ENCODE measurements at places on chromosomes 3 and 15.

DNA sequence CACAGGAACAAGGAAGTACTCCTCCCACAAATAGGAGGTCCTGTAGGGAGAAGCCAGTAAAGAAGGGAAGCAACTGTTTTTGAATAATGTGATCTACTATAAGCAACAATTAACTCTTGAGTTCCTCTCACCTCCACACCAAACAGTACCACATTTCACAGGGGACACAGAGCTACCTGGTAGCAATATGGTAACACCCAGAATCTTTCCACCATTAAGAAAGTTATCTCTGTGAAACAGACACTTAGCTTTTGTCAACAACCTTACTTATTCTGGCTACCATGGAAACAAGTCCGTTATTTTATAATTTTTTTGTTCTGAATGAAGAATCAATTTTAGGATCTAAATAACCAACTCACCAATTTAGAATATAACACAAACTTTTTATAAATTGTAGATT lies 49.5 kb downstream of the TBL1XR1 start:
- no peak for DNase-seq

- DNase-seq: no peak
Measured at GRCh38 chr3:195849322-195850074, 37.8 kb upstream of the MUC4 start.

DNA sequence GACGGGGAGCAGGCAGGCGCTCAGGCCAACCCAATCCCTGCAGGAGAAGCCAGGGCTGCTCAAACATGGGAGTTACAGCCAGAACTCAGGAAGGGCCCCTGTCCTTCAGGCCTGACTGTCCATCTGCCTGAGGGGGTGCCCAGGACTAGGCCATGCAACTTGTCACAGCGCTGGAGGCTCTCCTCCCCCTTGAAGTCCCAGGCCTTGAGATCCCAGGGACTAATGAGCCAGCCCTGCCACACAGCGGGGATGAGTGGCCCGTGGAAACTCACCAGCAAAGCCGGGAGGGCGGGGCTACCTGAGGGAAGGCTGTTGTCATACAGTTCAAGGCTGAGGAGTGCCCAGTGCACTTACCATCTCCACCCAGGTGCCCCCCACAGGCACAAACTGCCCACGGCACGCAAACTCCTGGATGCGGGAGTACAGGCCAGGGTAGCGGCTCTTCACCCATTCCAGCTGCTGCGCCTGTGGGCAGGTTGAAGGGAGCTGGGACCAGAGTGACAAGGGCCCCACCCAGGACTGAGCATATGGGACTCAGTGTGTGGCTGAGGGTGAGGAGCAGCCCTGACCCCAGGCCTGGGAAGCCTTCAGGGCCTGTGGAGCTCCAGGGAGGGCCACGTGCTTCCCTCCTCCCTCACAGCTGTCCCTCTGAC lies 6.3 kb downstream of the MAN2C1 start:
- no peak for DNase-seq

DNA sequence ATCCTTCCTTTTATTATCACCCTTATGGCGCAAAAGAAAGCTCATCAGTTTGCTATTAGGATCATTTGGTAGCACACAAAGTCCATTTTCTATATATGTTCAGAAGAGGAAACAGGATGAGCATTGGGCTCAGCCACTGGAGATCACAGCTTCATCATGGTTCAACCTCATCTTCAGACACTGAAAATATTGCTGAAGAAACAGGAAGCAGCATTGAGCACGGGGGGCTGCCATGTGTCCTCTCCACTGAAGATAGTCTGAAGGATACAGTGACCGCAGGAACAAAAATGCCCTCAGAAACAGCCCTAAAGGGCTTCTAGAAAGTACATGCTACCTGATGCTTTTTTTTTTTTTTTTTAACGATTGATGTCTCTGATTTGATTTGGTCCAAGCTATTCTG lies 835.3 kb upstream of the CFAP20DC start:
- no peak for DNase-seq

GRCh38 chr3:124174476-124174875 lies 182.6 kb upstream of the ROPN1 start:
- DNase-seq: no peak

DNA sequence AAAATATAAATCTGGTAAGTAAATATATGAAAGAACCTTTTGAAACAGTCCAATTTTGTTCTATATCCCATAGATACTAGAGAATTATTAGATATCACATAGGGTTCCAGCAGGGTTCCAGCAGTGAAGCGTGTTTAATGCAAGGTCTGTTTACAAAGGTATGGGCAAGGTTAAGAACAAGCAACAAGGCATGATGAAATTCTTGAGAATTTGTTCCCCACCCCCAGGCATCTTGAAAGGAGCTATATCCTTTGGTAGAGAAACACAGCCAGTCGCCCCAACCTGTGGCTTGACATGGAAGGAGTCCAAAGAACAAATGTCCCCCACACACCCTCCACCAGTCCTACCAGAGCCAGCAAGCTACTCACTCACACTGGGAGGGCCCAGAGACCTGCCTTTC lies 18.6 kb upstream of the FNDC3B start:
- DNase-seq: no peak

DNA sequence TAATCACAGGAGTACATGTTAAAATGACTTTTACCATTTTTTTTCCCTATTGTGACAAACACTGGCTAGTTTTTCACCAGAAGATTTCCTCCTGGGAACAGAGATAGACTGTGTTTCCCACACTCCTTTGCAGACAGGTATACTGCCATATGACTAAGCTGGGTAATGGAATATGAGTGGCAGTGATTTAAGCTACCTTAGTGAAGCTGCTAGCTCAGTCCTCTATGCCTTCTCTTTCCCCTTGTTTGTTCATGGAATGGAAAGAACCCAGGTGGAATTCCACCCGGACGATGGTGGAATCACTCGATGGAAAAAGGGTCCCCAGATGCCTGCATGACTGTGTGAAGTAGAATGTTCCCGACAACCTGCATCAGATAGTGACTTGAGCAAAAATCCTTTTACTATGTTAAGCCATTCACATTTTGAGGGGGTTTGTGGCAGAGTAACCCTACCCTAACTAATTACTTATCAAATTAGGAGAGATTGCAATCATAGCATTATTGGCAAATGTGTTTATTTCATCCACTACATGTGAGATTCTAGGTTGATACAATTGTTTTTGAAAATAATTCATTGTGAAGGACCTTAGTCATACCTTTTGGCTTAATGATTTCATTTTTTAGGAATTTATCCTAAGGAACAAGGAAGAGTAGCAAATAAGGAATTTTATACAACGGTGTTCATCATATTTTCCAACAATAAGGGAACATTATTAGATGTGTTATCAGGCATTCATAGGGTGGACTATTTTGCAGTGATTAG lies 16.5 kb downstream of the THSD4 start:
- DNase-seq: no peak

DNA sequence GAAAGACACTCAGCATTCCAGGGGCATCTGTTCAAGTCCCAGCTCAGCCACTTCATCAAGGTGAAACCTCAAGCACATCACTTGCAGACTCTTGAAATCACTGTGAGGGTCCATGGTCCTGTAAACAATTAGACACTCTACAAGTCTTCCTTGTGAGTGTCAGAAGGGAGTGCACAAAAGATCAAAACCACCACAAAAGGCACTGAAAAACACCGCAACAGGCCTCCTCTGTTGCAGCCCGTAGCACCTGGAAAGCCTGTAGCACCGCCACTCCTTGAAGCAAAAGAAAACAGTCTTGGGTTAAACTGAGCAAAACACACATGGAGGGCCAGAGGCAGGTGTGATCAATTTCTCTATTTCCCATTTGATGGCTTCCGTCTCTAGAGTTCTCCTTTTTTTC lies 63.8 kb upstream of the SNRK start:
- no peak for DNase-seq

DNA sequence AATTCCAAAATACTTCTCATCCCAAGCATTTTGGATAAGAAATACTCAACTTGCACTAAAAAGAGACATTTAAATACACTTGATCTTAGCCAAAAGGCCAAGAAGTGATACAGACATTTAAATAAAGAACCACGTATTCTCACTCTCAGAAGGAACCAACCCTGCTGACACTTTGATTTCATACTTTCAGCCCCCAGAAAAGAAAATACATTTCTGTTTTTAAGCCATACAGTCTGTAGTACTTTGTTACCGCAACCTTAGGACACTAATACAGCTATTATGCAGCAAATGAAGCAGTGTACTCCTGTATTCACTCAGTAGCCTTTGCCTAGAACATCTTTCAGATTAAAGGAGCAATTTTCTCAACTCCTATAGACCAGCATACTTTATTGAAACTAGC lies 86.7 kb downstream of the TBC1D5 start:
- no peak for DNase-seq

- no peak for DNase-seq
Measured at GRCh38 chr3:122966045-122966444, 61.5 kb downstream of the SEMA5B start.

DNA sequence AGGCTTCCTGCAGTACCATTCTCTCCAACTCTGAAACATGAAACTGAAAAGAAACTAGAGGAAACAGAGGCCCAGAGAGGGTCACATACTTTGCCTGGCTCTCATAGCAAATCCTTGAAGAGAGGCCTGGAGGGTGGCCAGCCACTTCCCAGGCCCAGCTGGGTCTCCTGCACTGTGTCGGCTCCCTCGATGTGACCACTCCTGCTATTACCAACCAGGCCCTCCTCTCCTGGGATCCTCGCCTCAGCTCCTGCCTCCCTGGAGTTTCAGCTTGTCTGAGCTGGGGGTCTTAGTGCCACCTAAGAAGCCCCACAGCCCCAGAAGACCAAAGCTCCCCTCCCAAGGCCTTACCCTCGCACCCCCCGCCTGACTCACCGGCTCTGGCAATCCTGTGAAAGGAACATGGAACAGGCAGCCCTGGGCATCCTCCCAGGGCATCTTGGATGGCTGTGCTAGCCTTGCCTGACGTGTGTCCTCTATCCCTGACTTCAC lies 4.6 kb downstream of the LOXL1 start:
- no peak for DNase-seq

- no peak for DNase-seq
Measured at GRCh38 chr3:150411546-150411945, 3.4 kb downstream of the TSC22D2 start.

DNA sequence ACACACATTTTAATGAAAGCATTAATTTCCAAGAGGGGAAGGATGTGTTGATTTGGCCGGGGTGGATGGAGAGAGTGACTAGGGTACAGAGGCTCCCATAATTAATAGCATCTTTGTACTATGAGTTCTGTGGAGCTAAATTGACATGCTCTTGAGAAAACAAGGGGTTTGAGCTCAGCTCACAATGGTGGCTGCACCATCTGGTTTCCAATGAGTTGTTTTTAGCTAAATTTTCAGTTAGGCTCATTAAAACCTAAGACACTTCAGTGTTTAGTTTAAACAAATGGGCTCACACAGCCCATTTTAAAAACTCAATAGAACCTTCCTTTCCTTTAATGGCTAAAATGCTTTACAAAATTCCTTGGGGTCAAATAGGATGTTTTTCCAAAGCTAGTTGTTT lies 199.7 kb downstream of the TNIK start:
- DNase-seq: no peak

- DNase-seq: no peak
Measured at GRCh38 chr3:177361081-177361938, 164.0 kb upstream of the TBL1XR1 start.

DNA sequence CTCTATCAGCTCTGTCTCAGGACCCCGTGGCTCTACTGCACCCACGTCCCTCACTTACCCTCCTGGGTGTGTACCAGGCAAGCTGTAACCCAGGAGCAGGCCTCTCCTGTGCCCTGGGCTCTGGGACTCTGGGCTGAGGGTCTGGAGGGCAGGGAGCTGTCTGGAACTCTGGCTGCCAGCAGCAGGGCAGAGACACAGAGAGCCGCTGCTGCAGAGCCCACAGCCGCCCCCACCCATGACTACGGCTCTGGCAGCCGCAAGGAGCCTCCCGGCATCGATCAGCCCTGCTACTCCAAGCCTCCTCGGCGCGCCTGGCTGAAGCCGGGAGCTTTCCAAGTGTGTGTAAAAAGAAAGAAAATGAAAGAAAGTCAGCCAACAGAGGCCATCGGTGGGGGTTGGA lies 103.7 kb upstream of the ATP2B2 start:
- DNase-seq: no peak

- DNase-seq: no peak
Measured at GRCh38 chr15:86714241-86714640, 634.6 kb downstream of the AGBL1 start.

- DNase-seq: no peak
Measured at GRCh38 chr15:69546182-69546581, 93.6 kb downstream of the RPLP1 start.

- DNase-seq: no peak
Measured at GRCh38 chr15:77506311-77507142, 85.8 kb downstream of the HMG20A start.

GRCh38 chr3:57779666-57780065 lies 23.6 kb downstream of the SLMAP start:
- no peak for DNase-seq

GRCh38 chr3:60363817-60364216 lies 887.4 kb downstream of the FHIT start:
- DNase-seq: no peak

GRCh38 chr3:125381743-125382142 lies 6.6 kb upstream of the ZNF148 start:
- no peak for DNase-seq

- no peak for DNase-seq
Measured at GRCh38 chr3:59056706-59057105, 6.9 kb upstream of the CFAP20DC start.

GRCh38 chr3:175777495-175777894 lies 918.4 kb downstream of the NAALADL2 start:
- no peak for DNase-seq

GRCh38 chr3:197528190-197528589 lies 27.6 kb downstream of the BDH1 start:
- DNase-seq: no peak

DNA sequence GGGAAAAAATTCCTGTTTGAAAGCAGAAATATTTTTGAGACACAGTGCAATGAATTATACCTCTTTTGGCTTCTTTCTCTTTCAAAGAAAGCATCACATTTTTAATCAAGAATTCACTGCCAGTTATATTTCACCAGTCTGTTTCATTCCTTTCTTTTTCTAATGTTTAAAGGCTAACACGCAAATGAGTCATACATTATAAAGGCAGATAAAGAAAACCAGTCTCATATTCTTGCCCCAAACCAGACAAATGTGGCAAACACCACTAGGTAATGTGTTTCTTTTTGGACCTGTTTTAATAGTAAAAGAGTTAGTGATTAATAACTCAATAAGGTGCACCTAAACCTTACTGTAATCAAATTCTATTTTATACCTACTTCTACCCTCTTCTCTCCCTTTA lies 83.8 kb downstream of the PLOD2 start:
- no peak for DNase-seq

DNA sequence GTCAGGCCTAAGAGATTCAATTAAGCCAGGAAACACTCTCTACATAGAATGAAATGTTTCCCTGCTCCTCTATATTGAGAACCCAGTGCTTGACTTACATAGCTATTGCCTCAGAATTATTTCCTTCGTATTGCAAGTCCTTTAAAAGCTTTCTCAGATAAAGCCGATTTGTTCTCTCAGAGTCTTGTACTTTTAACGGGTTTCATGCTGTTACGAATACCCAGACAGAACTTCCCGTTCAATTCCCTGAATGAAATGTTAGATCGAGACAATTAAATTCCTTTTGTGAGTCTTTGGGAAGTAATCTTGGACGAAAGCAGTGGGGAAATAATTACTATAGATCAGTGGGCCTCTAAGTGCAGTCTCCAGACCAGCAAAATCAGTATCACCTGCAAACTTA lies 102.8 kb upstream of the CHL1 start:
- DNase-seq: no peak

- no peak for DNase-seq
Measured at GRCh38 chr15:48577469-48577868, 68.0 kb downstream of the FBN1 start.

All from CD4-positive, alpha-beta T cell treated with Interleukin-15 for 4 hours (primary cell).